ENCODE measurements at places on chromosomes 7 and 10.

DNA sequence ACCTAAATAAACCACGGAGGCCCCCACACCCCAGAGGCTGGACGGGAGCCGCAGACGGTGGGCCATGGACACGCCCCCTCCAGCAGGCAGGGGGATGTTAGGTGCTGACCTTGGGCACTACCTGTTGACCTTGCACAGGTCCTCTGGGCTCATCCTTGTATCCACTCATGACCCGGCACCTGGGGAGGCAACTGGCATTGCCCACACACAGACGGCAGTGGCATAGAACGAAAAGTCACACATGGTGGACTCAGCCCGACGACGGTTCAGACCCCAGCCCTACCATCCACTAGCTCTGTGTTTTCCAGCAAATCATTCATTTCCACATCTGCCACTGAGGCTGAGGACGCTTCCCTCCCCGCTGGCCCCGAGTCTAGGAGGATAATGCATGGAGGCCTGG is 247.7 kb upstream of the PPP2R2D start:
- DNase-seq = no peak

- no peak for DNase-seq
These were observed 99.4 kb downstream of the RNF216 start for GRCh38 chr7:5681979-5682546.

- no peak for DNase-seq
These were observed 266.9 kb upstream of the KLF14 start for GRCh38 chr7:131000873-131001272.

GRCh38 chr10:31030800-31031199 is 865 bp downstream of the ZNF438 start:
- no peak for DNase-seq

DNA sequence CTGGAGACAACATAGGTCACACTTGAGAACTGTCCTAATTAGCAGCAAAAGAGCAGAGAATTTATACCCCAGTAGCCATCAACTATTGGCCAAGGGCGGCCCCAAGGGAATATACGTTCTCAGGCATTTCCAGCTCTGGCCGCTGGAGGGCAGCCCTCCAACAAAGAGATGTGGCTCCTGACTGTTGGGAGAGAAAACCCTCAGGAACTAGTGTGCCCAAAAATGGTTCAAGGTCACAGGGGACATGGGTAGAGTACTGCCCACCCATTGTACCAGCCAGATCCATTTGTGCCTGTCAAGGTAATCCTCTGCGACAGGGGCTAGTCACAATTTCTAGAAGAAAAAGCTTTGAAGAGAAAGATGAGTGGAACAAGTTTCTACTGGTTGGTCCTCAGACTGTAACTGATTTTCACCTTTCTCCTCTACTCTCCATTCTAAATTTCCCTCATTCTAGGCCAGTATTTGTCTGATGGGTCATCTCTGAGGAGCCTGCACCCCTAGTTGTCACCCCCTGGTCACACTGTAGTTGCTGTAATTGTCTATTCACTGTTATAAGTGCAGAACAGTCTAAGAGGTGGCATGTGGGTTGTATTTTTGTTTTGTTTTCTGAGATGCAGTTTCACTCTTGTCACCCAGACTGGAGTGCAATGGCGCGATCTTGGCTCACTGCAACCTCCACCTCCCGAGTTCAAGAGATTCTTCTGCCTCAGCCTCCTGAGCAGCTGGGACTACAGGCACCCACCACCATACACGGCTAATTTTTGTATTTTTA is 14.7 kb upstream of the C7orf33 start:
- peak; percentile 83 for DNase-seq

- DNase-seq = no peak
These were observed 5.9 kb upstream of the GARIN1A start for GRCh38 chr7:128666200-128666599.

DNA sequence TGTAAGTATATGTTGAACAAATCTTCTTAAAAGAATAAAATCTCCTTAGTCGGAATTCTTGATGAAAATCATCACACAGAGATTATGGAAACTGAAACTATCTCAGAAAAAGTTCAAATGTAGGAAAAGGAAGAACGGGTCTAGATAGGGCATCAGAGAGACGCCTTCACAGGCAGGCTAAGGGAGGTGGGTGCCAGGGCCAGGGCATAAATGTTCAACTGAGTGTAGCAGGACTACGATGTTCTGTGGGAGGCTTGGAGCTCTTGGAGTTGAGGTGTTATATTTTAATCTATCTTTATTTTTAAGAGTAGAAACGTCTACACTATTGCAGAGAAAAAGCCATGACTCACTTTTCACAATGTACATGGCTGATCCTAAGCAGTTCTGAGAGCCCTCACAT is 101.2 kb downstream of the RSU1 start:
- no peak for DNase-seq

All from CD8-positive, alpha-beta T cell (primary cell).